ENCODE measurements at places on chromosomes 4 and X. TPM values are rescaled to one million over a fixed set of nuclear protein-coding genes. Genes with fewer than 3 reads are reported as not detected.

DNA sequence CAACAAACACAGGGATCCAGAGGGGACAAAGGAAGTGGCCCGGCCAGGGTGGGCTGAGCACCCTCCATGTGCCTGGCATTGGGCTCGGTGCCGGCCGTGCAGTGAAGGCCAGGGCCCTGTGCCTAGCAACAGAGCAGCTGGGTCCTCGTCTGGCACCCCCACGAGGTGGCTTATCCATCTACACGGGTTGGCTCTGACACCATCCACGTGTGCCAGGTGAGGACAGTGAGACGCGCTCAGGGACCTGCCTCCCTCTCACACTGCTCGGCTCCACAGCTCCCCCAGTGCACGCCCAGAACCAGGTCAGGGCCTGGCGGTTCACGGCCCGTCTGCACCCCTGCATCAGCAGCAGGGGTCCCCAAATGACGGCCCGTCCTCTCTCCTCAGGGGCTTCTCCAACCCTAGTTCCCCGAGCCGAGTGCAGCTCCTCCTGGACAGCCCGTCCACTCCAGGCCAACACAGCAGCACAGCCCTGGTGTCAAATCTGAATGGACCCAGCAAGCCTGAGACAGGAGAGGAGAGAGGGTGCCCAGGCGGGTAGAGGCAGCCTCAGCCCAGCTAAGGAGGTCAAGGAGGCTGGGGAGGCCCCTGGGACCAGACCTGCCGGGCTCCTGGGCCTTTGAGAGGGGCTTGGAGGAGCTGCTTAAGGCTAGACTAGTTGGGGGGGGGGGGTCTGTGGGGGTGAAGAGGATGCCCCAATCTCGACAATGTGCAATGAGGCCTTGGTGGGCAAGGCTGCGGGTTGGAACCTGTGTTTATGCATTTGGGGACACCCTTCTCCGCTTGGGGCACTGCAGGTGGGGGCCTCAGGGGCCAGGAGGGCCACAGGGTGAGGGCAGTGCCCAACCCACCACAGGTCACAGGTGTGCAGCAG, 113.6 kb downstream of the FAM53A start:
- peak; percentile 54 for DNase-seq

Gene UGT2A3
- polyA plus RNA-seq: 28.0 TPM

GRCh38 chrX:129565046-129565650, 25.1 kb downstream of the OCRL start:
- no peak for DNase-seq

GRCh38 chr4:600166-600565, 24.1 kb upstream of the TMEM271 start:
- DNase-seq: no peak

DNA sequence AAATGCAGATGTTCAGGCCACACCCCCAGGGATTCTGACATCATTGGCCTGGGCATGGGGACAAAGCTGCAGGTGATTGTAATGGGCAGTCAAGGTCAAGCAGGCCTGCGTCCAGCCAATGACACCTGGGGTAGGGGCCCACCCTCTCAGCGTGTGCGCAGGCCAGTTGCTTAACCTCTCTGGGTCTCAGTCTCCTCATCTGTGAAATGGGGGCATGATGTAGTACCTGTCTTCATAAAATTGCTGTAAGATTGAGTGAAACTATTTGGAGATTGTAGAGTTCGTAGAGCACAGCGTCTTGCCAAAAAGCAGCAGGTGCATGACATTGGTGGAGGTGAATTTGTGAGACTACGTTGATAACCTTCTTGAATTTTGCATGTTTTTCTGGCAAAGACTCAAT, 21.2 kb downstream of the RS1 start:
- no peak for DNase-seq

DNA sequence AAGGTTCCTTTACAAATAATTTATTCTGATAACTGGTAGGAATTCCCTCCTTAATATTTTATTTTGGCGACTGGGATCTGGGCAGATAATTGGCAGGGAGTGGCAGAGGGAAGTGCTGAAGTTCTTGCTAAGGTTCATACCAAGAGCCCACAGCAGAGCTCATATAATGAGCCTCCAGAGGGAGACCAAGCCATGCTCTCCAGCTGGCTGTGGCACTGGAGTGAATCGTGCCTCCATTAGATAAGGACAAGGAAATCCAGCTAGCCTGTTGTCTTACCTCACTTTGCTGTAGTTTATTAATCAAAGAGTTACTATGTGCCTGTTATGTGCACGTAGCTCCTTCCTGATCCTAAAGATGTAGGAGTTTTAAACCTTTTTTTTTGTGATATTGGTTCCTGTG, 1.3 kb downstream of the ASB12 start:
- DNase-seq: no peak

Gene BEND4
- polyA plus RNA-seq: not detected

DNA sequence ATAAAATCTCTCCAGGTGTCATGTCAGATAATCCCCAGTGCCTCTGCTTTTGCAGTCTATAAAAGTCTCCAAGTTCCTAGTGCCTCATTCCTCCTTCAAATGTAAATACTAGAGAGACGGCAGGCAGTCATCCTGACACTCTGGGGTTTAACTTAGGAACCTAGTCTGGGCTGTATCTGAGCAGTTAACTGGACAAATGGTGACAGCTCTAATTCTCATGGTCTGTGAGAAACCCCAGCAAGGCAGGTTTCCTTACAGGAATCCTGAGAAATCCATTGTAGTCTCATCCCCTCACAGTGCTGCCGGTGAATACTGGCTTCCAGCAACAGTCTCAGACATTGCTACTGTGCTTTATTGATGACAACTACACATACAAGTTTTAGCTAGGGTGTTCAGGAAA, 246.8 kb downstream of the SNCA start:
- DNase-seq: no peak

Gene GAGE12F
- not detected for polyA plus RNA-seq

Gene FOXR2
- polyA plus RNA-seq: not detected

Gene TEX11
- 2.3 TPM for polyA plus RNA-seq

- no peak for DNase-seq
These were observed 566.2 kb downstream of the MID1IP1 start for GRCh38 chrX:39367416-39367815.

Gene TXK
- 7.5 TPM for polyA plus RNA-seq

DNA sequence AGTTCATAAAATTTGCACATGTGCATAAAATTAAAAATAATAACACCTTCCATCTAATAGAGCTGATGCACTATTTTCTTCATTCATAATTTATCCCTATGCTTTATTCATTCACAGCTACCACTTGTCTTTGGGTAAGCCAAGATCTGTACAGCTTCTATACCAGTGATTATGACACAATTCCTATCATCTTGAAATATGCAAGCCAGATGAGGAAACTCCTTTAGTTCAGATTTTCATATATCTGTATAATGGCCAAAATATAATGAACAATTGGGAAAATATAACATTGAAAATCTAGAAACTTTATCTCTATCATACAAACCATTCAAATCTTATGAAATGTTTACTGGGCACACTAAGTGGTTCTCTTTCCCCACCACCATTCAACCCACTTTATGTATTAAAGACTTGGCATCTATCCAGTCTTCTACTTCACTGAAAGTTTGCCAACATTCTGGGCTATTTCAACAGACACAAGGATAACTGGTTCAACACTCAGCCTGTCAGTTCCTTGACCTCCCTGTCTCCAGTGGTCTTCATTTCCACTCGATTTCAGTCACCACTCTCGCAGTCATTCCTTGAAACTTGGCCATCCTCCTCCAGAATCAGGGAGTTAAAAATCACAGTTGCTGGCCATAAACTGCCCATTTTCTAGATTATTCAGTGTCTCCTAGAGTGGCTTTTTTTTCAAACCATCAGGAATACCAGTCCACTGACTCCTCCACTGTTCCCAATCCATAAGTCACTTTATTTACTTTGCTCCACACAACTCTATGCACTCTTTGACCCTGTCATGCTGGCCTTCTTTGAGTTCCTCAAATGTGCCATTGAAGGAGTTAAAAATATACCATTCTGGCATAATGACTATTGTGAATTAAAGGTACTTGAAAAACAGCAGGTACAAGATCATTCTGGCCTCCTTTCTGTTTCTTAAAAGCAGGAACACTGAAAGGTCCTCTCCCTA, 85.5 kb downstream of the CAMK2D start:
- no peak for DNase-seq

DNA sequence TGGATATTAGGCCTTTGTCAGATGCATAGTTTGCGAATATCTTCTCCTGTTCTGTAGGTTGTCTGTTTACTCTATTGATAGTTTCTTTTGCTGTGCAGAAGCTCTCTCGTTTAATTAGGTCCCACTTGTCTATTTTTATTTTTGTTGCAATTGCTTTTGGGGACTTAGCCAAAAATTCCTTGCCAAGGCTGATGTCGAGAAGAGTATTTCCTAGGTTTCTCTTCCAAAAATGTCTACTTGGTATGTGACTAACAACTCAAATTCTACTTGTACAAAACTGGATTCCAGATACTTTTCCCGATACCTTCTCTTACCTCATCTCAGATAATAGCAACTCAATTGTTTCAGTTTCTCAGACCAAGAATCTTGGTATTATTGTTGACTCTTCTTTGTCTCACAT, 142.4 kb upstream of the GLRA2 start:
- DNase-seq: no peak

DNA sequence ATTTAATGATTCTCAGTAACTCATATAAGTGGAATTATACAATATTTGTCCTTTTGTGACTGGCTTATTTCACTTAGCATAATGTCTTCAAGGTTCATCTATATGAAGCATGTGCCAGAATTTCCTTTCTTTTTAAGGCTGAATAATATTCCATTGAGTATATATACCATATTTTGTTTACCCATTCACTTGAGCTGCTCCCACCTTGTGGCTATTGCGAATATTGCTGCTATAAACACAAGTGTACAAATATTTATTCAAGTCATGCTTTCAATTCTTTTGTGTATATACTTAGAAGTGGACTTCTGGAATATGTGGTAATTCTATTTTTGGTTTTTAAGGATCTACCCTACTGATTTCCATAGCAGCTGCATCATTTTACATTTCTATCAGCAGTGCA, 219.1 kb downstream of the MID1 start:
- DNase-seq: no peak

Gene PPP4R3C
- not detected for polyA plus RNA-seq

DNA sequence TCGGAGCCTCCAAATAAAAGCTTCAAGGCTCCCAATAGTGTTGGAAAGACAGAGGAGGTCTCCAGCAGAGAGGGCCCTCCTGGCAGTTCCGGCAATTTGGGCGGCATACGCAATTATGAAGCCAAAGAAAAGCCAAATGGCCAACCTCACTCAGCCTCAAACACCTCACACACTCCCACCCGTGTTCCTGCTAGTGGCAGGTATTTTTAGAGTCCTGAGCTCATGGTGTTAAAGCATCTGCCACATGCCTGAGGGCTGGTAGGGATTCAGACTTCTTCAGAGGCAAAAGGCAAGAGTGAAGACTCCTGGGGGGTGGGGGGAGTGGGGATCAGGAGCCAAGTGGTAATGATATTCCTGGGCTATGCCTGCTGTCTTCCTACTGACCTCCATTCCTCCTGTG, 7.4 kb downstream of the RAB33A start:
- DNase-seq: no peak

DNA sequence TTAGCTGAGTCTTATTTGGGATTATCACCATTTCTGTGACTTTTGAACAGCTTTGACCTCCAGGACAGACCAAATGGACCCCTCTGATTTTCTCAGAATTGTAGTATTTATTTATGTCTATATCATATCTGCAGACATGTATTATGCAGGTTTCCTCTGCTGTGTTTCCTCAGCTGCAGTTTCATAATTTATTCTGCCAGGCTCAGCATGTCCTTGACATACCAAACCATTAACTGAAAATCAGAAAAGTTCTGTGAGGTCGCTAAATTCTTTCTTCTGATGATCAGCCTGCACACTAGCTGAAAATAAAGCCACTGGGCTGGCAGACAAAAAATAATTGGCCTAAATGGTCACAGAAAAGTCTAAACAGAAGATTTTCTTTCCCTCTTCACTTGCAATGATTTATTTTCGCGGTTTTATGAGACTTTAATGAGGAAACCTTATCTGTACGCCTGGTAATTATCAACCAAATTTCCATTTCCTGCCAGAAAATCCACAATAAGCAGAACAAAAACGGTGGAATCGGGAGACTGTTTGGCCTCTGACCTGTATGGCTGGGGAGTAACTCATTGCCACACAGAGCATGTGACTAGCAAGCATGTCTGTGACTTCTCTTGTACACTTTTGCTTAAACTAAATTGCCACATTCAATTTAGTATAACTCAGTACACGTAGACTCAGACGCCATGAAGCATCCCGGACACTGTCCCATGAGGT, 150.9 kb downstream of the ENPP6 start:
- no peak for DNase-seq

- DNase-seq: no peak
These were observed 160.0 kb upstream of the ARX start for GRCh38 chrX:25175743-25176142.

Gene TBC1D9
- 8.2 TPM for polyA plus RNA-seq

Gene USP26
- polyA plus RNA-seq: not detected

Gene DUX4
- polyA plus RNA-seq: not detected

DNA sequence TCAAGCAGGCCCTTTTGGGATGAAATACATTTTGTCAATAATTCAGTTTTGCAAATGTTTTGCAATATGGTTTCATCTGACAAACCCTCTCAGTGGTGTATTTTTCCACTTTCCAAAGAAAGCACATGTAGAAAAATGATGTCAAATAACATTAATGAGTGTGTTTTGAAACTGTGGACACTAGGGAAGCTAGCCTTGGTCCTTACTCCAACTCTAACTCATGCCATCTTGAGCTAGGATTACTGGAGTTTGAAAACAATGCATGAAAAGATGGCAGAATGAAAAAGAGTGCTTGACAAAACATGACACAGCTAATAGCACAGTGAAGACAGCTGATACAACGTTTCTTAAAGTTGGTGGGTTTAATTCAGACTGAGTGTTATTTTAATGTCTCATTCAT, 41.4 kb downstream of the HAND2 start:
- DNase-seq: no peak

DNA sequence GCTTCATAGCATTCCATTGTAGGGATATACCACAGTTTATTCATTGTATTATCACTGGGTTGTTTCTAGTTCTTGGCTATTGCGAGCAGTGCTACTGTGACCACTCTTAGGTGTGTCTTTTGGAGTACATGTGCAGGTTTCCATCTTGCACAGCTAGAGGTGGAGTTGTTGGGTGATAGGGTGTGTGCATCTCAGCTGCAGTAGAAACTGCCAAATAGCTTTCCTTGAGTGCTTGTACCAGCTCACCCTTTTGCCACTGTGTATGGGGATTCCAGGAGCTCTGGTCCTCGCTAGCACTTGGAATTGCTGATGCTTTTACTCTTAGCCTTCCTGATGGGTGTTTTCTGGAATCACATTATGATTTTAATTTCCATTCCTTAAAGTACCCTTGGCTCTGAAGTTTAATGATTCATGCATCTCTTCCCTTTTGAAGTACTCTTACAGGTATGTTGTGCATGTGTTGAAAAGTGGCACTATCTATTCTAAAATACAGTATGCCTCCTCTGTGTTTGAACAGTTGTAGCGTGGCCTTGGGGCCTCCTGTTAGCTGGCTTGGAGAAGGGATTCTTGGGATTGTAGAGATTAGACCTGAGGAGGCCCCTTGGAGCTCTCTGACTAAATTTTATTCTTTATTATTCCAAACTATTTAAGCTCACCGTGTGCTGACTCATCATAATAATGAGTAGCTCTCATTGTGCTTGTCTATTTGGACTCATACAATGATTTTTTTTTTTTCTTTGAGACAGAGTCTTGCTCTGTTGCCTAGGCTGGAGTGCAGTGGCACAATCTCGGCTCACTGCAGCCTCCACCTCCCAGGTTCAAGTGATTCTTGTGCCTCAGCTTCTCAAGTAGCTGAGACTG, 38.4 kb downstream of the HTT start:
- DNase-seq: no peak
